ENCODE measurements at places on chromosomes 1 and 21.

DNA sequence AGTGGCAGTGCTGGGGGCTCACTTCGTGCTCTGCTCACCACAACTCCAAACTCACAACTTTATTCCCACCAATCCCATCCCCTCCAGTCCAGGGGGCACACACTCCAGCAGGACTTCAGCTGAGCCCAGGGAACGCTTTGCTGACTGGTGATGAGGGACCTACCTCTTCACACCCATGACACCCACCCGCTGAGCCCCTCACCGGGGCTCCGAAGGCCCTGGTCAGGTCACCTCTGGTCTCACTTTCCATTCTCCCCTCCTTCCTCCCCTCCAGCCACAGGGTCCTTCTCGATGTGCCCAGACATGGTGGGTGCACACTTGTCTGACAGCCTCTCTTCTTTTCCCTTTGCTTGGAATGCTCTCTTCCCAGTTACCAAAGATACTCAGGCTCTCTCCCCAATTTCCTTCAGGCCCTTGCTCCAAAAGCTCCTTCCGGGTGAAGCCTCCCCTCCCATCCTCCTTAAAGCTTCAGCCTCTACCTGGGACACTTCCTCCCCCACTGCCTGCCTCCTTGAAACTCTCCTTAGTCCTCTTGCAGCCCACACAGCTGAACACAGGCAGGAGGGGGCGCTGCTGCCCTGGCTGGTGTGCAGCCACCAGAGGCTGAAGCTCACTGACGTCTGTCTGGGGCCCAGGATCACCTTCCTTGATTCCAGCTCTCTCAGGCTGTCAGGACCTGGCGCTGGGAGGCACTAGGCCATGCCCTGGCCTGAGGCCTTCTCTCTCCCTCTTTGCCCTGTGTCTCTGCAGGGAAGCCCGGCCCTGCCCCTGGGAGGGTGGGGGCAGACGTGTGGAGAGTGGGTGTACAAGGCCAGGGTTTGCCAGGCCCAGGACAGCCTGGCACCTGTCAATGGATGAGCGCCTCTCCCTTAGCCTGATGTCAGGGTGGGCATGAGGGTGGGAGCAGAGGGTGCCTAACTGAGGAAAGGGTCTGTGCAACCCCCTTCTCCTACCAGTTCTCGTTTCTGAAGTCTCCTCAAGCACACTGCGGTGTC is 1.6 kb downstream of the KCNE1 start:
- no peak for DNase-seq

GRCh38 chr1:203351037-203351625 is at the start of gene FMOD:
FMOD (minus strand) TSS chr1:203351122; CDS start chr1:203348270, 2,852 bp downstream.
- no peak for DNase-seq

DNA sequence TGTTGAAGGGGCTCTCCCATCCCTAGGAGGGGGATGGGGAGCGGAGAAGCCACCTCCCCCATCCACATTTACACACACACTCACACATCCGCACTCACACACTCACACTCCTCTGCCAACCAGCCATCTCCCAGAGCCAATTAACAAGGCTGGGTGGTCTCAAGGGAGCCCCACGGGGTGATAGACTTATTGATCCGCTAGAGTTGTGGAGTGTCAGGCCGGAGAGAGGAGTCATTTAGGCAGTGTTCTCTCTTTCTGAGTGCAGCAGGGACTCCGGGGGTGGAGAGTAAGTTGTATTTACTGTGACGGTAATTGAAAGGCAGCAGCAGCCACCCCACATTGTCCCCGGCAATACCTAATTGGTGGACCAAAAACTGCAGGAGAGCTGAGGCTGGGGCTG is 61.6 kb downstream of the KLHDC7A start:
- no peak for DNase-seq

DNA sequence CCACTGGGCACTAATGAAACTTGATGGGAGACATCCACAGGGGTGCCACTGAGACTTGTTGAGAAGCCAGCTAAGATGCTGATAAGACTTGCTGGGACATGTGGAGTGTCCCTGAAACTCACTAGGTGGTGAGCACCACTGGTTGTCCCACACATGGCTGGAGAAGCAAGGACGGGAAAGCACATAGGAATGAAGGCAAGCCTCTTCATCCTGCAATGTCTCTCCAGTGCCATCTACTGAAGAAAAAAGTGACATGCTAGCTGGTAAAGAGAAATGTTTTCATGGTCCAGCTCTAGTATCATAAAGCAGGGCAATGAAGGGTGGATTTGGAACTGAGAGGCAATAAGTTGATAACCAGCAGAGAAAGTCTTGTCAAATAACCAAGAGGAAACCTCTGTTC is 283.0 kb downstream of the PAPPA2 start:
- DNase-seq, result peak; percentile 27

DNA sequence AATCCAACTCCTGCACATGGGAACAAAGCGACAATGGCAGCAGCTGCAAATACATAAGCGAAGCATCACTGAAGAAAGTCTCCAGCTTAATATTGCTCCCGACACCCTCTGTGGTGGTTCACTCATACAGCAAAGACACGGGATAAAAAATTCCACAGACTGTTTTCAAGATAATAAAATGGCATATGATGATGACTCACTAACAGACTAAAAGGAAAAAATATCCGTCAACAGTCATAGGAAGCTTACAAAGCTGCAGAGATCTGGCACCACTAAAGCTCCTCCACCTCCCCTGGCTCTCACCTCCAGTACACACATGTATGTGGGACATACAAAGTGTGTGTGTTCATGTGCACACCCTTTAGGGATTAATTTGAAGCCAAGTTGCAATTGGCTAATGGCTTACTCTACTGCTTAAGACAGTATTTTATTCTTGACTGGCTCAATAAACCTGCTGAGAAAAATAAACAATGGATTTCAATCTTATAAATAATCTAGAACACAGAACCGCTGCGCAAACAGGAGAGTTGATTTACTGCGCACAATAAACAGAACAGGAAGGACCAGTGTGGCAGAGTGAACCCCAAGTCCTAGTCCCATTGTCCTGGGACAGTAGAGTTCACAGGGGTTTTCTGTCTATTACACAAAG is 94.4 kb downstream of the SLC45A1 start:
- DNase-seq, result no peak

- DNase-seq, result no peak
Observed at GRCh38 chr1:14996133-14997050, 157.2 kb upstream of the TMEM51 start.

DNA sequence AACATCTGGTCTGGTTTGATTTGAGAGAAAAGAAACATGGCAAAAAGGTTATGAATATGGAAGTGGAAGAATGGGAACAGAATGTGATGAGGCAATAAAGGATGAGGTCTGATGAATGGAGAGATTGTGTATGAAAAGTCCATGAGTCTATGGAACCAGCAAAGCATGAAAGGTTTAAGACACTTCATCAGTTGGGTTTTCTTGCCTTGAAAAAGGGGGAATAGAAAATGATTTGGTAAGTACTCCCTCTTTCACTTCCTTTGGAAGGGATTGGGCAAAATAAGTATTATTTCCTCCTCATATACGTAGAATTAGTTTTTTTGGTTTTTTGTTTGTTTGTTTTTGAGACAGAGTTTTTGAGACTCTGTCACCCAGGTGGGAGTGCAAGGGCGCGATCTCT is 155.8 kb downstream of the TRIM33 start:
- no peak for DNase-seq

GRCh38 chr1:167136806-167137205 is 42.9 kb downstream of the STYXL2 start:
- DNase-seq, result no peak

DNA sequence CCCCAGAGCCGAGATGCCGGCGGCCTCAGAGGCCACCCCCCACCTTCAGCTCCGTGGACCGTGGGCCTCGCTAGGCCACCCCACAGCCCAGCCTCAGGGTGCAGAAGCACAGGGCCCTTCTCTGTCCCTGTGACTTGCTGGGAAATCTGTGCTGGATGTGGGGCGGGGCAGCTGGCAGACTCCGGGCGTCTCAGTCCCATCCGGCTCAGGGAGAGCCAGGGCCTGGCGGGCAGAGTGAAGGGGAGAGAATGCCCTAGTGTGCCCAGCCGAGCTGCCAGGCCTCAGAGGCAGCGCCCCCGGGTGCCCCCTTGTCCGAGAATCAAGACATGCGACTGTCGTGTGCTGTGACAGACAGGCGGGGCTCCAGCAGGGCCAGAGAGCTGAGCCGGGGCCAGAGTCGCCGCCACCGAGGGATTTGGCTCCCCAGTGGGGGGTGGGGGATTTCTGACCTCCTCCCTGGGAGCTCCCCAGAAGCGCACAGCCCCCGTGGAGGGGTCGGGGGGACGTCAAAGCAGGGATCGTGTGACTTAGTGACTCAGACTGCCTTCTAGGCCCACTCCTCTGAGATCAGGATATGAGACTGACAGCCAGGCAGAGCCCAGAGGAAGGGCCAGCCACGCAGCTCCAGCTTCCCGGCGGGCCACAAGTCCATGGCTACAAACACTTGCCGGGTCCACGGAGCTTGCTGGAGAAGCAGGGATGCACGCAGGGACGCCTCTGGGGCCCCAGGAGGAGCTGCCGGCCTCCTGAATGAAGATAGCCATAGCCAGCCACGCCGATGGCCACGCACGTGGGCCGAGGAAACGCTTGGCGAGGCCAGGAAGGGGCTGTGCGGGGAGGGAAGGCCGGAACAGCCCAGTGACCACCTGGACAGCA is 11.9 kb downstream of the COL6A1 start:
- no peak for DNase-seq

DNA sequence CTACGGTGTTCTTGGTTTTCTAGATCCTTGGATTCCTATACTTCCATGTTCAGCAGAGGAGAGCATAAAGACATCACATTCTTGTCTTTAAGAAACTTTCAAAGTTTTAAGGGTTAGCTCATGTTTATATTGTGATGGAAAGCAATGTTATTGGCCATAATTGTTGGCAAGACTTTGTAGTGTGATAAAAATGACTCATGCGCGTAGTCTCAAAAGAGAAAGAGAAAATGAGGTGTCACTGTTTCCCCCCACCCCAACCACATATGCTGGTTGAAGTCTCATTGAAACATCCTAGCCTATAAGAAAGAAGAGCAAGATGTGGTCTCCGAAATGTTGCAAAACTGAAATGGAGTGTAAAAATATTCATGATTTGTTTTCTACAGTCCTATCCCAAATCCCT is 348.8 kb downstream of the PTBP2 start:
- no peak for DNase-seq

- no peak for DNase-seq
Observed at GRCh38 chr21:41032541-41032940, 135.4 kb upstream of the BACE2 start.

DNA sequence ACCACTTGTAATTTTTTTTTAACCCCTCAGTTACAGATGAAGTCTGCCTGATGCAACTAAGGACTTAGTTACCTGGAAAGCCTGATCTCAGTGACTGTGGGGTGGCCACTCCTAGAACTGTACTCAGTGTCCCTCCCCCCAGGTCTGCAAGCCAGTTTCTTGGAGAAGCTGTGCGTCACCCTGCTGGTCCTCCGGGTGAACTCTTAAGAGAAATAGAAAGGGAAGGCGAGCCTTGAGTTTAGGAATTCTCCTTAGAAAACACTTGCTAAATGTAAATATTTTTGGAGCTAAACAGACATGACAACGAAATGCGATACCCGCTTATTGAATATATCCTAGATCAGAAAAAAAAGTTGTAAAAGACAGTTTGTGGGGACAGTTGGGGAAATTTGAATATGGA is 730 bp downstream of the SLC16A4 start:
- DNase-seq, result no peak

DNA sequence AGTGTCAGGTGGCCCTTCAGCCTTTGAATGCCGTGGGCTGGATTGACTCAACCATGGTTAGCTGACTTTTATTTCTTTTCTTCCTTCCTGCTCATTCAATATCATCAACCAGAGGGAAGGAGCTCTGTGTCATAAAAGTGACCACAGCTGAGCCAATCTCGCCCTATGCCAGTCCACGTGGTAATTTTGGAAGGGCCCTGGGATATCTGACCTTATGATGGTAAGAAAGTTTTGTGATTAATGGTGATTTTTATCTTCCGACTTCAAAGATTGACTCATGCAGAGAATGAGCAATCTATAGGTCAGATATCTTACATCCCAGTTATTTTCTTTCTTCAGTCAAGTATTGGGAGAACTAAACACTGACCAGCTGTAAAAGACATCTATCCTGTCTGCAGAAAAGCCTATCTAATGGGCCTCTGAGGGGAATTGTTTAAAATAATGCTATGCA is 170.3 kb downstream of the ZC3H11B start:
- no peak for DNase-seq

DNA sequence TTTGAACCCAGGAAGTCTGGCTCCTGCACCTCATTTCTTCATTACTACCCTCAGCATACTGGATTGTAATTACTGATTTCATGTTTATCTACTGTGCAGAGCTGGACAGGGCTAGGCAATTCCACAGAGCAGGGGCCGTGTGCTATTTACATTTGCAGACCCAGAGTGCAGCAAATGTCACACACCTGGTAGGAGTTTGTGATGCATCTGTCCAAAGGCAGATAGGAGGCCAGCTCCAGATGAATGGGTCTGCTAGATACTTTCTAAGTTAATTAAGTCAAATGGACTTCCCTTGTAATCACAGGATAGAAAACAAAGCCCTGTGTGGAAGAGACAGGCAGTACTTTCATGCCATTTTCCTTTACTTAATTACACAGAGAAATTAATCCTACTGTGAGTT is 46.2 kb downstream of the PGBD5 start:
- no peak for DNase-seq

DNA sequence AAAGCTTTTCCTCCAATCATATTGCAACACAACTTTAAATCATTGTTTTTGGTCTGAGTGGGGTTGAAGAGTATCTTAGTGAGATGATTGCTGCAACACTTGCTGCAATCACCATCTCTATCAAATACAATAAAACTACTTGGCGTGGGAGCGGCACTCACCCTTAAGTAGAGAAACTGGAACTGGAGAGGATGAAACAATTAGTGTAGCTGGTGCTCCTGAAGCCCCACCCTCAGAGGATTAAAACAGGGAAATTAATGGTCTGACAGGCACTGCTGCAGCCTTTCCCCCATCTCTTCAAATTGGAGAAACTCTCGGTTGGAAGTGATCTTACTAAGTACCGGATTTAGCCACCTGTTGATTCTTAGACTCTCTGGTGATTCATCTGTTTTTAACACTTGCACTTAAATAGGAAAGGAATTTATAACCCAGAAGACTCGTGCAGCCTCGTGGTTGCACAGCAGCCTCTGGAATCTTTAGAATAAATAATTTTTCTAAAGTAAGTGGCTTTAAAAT is 80.5 kb upstream of the KIF26B start:
- DNase-seq, result no peak

DNA sequence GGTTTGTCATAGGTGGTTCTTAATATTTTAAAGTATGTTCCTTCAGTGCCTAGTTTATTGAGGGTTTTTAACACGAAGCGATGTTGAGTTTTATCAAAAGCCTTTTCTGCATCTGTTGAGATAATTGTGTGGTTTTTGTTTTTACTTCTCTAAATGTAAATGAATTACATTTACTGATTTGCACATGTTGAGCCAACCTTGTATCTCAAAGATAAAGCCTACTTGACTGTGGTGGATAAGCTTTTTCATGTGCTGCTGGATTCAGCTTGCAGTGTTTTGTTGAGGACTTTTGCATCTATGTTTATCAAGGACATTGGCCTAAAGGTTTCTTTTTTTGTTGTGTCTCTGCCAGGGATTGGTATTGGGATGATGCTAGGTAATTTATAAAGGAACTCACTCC is 142.5 kb downstream of the PRDM2 start:
- DNase-seq, result no peak
